ENCODE measurements at places on chromosomes 7 and 10.

- no peak for DNase-seq
Observed at GRCh38 chr7:140047197-140047596, 15.6 kb downstream of the PARP12 start.

DNA sequence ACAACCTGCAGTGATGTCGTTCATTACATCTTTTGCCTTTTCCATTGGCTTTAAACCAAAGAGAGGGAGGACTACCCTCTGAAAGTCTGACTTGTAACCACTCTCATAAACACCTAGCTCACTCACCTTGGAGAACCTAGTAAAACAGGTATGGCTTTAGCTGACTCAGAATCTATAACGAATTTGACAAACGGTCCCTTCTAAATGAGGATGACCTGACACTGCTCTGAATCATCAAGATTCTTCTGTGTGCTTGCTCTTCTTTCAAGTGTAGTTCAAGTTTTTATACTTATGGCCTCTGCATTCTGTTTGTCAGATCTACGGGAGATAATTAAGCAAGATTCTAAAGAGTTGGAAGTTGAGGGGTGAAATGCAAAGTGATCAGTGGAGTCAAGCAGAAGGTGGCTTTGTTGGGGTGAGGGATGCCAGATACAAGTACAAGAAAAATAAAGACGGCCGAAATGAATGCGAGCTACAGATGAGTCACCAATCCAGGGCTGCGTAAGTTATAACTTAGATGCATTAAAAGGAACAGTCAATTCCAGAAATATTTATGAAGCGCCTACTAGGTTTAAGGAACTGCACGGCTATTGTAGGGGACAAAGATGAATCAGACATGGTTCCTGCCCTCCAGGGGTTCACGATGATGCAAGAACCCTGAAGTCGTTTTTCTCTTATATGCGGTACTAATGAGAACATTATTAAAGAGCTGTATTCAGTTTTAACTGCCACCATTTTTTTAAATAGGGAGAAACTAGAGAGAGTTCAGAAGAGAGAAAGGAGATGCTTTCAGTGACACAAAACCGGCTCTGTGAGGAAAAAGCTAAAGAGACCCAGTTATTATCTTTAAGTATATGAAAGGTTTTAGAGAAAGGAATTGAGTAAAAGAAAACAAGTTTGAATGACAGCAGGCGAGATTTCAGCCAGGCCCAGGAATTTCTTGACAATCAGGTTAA is 6.5 kb downstream of the HIPK2 start:
- no peak for DNase-seq

DNA sequence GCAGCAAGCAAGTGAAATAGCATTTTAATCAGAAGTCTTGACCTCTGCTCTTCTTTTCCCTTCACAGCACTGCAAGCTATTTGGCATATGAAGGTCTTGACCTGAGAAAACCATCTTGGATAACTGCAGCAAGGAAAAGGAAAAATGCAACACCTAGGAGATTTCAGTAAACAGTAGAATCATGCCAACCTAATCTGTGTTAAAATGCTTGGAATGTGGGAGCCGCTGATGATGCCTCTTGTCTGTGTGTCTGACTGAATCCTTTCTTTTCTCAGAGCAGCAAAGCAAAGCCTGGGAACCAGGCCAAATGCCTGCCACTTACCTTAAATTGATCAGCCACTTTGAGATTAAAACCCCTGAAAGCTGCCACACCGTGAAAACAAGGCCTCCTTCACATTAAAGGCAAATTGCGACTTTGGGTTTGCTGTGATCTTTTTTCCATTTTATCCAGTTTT is 80.4 kb upstream of the CDK6 start:
- peak; percentile 89 for DNase-seq

GRCh38 chr10:95297402-95297801 is 6.6 kb upstream of the PDLIM1 start:
- DNase-seq, result no peak

GRCh38 chr10:129706523-129706922 is 239.5 kb downstream of the MGMT start:
- DNase-seq, result no peak

- DNase-seq, result no peak
Observed at GRCh38 chr10:87531908-87532622, 27.4 kb downstream of the MINPP1 start.

- no peak for DNase-seq
Observed at GRCh38 chr7:150340024-150340749, 1.2 kb downstream of the RARRES2 start.

DNA sequence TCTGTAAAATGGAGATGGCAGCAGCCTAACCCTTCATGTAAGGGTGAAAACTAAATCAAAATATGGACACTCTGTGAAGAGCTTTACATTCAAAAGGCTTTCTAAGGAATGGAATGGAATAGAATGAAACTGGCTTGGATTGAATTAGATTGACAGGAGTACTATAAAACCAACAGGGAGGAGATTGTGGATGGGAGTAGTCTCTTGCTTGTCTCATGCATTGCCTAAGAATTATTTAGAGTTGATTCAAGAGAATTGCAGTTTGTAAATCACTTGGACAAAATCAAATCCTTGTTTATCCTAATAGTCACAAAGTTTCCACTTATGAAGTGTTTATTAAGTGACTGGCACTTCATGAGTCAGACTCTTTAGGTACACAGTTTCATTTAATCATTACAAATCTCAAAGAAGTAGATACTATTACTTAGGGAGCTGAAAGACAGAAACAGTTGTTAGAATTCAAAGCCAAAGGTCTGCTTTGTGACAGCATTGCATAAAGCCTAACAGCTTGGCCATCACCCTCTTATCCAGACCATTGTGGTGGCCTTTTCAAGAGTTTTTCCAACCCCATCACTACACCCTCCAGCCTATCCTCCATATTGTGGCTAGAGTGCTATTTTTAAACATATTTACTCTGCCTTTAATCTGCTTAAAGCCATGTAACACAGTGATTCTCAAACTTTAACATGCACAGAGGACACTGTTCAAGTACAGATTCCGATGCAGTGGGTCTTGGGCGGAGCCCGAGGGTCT is 91.9 kb upstream of the GHITM start:
- no peak for DNase-seq

GRCh38 chr7:99184532-99185218 is 23.2 kb downstream of the KPNA7 start:
- no peak for DNase-seq

- DNase-seq, result no peak
Observed at GRCh38 chr7:42002654-42003053, 234.4 kb downstream of the GLI3 start.

DNA sequence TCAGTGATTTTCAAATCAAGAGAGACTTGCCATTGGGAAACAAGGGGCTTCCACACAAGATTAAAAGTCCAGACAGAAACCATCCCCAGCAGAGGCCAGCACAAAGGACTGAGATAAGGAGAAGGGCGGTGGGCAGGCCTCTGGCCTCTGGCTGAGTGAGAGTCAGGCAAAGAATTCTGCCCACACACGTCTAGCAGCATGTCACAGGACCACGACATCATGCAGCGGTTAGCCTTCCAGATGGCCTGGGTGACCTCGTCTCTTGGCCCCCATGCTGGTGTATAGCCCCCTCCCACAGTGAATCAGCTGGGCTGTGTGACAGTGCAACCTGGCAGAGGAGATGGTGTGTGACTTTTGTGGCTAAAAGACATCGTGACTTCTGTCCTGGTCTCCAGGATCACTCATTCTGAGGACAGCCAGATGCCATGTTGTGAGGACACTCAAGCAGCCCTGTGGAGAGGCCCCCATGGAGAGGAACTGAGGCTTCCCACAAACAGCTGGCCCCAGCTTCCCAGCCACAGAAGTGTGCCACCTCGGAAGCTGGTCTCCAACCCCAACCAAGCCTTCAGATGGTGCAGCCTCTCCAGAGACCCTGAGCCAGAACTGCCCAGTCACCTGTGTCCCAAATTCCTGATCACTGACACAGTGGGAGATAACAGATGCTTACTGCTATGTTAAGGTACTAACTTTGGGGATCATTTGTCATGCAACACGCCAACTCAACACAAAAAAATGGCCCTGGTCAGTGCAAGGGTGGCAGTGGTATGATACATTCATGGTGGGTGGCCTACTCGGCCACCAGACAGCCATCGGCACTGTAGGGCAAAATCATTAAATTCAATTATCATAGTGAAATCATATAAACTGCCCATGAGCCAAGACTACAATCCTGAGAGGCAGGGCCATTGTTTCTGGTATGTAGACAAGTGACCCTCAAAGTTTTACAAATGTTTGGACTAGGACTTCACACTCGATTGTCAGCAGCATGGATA is 73.2 kb downstream of the TNS3 start:
- DNase-seq, result no peak

GRCh38 chr7:148201992-148202391 is 388.6 kb upstream of the C7orf33 start:
- DNase-seq, result no peak

DNA sequence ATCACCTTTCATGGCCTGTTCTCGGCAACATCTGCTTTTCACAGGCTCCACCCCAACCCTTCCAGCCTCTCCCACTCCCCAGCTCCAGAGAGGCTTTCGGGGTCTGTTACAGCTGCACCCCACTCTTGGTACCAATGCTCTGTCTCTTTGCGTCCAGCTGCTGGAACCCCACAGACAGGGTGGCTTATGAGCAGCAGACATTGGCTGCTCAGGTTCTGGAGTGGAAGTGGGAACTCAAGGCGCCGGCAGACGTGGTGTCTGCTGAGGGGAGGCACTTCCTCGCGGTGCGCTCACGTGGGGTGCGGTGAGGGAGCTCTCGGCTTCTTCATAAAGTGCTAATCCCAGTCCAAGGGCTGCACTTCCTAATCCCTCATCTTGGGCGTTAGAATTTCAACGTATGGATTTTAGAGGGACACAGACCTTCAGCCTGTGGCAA is 185.7 kb downstream of the ELFN1 start:
- no peak for DNase-seq

DNA sequence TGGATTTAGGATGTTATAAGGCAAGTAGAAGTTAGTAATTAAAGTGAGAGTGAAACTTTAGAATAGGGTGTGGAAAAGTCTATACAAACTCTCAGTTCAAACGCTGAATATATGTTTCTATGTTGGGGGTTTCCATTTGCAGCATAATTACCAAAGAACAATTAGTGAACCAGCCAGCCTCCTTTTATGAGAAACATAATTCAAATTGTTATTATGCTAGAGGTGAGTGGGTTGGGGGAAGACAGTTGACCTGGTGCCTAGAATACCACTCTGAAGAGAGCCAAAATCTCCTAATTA is 435.8 kb downstream of the MDFIC start:
- DNase-seq, result no peak

DNA sequence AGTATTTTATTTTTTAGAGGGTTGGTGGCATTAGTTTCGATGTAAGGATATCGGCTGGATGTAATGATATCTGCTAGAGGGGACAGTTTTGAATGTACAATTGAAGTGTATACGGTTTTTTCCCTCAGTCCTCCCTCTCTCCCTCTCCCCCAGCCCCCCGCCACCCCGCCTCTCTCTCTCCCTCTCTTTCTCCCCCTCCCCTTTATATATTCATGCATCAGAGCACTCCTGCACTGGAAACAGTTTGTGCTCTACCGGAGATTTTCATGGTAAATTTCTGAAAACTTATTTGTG is 1.6 kb downstream of the GLCCI1 start:
- DNase-seq, result no peak

- DNase-seq, result no peak
Observed at GRCh38 chr7:154598396-154598795, 404.5 kb downstream of the PAXIP1 start.

GRCh38 chr7:45525057-45525456 is 49.1 kb upstream of the ADCY1 start:
- DNase-seq, result no peak

- DNase-seq, result no peak
Observed at GRCh38 chr7:130290745-130291144, 2.2 kb upstream of the CPA4 start.

GRCh38 chr10:1716839-1717238 is 20.5 kb downstream of the ADARB2 start:
- DNase-seq, result no peak

DNA sequence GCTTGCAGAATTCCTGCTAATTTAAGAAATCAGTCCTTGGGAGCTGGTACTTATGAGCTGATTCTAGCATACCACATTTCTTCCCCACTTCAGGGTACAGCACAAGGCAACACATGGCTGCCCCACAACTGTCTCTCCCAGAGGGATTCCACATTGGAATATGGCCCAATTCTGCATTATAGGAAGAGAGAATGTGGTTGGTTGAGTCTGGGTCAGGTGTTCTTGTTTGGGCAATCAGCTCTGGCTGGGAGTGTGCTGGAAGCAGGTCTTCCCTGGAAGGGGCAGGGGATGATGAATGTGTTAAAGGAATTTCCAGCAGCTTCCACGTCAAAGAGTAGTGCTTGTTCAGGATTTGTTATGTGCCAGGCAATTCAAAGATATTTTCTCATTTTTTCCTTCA is 95.7 kb downstream of the BUB3 start:
- no peak for DNase-seq

DNA sequence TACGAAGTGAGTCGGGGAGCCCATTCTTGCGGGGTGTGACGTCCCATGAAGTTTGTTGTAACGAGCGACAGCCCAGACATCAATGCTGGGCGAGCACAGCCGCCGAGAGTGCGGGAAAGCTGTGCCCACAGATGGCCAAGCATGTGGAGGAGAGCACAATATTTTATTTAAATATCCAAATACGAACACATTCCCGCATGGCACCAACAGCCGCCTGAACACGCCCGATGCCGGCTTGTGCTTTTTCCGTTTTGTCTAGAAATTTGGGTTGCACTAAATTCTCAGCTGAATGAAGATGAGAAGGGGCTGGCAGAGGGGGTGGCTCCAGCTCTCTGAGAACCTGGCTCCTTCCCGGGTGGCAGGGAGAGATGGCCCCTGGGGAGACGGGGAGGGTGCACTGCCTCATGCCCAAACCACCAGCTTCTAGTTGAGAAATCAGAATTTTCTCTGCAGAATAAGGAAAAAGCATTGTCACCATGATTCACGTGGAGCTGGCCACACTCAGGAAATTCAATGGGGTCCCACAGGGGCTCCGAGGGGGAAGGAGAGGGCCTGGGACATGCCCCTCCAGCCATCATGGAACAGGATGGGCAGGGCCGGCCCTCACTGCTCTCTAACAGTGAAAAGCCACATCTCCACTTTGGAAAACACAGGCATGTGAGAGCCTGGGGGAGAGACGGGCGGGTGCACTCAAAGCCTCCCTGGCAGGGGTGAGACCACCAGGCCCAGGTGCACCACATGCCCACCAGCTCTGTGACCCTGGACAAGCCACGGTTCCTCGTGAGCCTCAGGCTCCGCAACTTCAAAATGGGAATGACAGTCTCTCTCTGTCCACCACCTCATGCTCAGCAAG is 48.3 kb downstream of the EBF3 start:
- DNase-seq, result no peak
